ENCODE measurements at places on chromosomes 12 and 14.

- peak; percentile 61 for DNase-seq
Measured at GRCh38 chr12:81759190-81760051, at the start of gene PPFIA2. PPFIA2 (minus strand) TSS chr12:81759350.

GRCh38 chr14:22822571-22823098 is 7.1 kb upstream of the MRPL52 start:
- DNase-seq: peak; percentile 77

DNA sequence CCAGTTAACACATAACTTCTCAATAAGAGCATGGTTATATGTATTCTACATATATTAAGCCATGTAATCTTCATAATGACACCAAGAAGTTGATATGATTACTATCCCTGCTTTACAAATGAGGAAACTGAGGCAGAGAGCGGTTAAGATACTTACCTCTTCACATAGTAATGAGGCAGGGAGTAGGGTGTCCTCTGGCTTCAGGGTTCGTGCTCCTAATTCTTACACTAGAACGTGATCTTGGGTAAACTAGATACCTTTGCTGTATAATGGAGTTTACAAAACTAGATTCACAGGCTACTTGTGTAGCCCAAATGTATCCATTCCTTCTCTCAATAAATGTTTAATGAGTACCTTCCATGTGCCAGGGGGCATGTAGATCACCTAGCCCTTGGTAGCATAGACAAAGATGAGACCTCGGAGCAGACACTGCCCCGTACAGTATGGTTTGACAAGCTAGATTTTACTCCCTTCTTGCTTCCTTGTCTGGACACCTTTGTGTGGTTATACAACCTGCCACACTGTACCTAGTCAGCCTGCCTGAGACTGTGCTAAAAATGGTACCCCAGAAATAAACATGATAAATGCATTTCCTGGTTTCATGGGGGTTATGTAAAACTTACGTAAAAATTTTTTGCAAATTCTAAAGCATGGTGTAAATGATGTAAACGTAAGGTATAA is 991.8 kb downstream of the VRK1 start:
- DNase-seq: no peak

DNA sequence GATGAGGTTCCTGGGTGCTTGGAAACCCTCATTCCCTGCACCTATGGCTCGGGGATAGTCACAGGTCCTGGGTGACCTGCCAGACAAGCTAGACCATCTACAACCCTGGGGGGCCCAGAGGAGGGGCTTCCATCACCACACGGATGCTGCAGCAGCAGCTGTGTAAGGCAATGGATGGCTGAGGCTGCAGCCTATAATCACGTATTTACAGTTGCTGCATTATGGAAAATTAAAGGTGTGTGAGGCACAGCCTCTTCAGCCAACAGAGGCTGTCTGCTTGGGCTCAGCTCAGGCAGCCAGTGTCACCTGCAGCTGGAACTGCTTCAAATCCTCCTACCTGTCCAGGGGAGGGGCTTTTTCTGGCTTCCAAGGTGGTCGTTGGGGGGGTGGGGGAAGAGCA is 268.1 kb downstream of the CACNA1C start:
- DNase-seq: no peak

- no peak for DNase-seq
Measured at GRCh38 chr14:70804556-70805162, 4.7 kb downstream of the MAP3K9 start.

DNA sequence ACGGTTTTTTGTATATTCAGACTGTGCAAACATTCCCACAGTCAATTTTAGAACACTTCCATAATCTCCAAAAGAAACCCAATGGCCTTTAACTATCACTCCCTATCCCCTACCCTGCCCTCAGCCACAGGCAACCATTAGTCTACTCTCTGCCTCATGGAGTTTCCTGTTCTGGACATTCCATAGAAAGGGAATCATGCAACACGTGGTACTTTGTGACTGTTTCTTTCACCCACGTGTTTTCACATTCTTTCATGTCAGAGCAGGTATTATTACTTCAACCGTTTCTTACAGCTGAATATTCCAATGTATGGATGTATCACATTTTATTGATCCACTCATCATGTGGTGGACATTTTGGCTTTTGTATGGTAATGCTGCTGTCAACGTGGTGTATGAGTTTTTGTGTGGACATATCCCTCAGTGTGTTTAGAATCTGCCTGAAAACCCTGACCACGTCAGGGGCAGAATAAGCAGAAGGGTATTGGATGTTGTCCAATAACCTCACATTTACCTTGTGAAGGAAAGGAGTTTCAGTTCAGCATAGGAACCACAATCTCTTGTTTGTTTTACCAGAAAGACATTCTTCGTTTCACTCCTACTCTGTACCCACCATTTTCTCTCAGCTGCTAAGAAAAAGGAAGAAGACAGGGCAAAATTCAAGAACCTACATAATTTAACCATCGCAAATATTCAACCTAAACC is 107.5 kb upstream of the DYRK2 start:
- no peak for DNase-seq

DNA sequence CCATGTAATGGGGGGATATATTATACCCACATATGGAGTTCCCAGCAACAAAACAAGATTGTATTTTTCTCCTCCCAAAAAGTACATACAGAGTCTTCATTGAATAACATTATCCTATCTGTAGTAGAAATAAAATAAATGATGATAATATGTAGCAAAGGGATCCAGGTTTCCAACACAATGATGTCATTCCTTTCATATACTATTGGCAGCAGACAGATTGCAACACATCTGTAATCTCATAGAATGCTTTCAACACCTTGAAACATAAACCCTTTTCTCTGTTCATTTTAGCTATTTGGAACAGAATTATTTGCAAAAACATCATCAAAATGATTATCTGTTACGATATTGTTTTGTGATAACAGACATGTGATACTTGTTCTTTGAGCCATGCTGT is 317.6 kb downstream of the DPF3 start:
- DNase-seq: no peak

- DNase-seq: no peak
Measured at GRCh38 chr14:104240434-104241157, 102.2 kb downstream of the KIF26A start.

DNA sequence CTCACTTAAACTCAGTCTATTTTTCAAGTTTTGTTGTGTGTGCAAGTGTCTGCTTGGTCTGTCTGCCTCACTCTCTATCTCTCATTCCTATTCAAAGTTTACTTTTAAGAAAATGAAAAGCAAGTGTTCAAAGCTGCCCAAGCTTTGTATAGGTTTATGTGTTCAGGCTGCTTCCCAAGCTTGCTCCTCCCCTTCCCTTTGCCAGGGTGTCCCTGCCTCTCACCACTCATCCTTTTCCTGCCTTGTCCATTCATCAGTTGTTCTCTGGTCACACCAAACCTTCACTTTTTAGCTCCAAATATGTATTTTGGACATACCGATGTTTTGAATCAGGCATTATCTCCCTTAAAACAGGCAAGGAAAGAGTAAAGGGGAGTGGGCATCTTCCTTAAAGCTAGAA is 41.3 kb downstream of the STK38L start:
- DNase-seq: no peak

- no peak for DNase-seq
Measured at GRCh38 chr12:66633676-66634075, 45.2 kb downstream of the GRIP1 start.

DNA sequence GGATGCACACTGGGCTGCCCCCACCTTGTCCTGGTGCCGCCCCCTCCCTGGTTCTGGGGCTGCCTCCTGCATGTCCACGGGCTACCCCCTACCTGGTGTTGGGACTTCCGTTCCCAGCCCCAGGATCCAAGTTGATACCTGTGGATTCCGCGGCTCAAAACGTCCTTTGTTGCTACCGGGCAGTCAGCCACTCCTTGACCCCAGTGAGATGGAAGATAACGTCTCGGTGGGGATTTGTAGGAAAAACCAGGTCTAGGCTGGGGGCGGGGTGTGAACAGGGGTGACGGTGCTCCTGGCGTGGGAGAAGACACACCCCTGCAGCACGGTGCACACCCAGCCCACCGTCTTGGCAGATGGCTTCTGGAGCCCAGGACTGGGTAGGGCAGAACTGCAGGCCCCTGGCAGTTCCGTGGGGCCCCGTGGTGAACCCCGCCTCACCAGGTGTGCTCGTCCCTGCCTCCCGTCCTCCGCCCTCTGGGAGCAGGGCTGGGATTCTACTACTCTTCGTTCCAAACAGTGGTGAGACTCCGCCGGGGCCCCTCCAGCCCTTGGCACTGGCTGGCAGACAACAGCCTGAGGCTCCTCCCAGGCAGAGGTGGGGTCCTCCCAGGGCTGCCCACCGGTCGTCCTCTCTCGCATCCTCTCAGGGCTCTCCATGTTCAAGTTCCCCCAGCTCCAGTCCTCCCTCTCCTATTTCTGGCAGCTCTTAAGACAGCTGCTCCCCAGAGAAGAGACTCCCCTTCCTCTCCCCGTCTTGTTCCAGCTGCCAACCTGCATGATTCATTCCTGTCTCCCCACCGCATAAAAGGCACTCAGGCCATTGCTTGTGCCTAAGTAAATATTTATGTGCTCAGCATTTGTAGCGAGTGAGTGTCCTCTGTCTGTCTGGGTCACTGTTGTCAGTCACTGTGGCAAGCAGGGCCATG is 75.5 kb downstream of the FBXL14 start:
- no peak for DNase-seq

GRCh38 chr12:6827437-6827911 is 733 bp upstream of the P3H3 start:
- peak; percentile 41 for DNase-seq

DNA sequence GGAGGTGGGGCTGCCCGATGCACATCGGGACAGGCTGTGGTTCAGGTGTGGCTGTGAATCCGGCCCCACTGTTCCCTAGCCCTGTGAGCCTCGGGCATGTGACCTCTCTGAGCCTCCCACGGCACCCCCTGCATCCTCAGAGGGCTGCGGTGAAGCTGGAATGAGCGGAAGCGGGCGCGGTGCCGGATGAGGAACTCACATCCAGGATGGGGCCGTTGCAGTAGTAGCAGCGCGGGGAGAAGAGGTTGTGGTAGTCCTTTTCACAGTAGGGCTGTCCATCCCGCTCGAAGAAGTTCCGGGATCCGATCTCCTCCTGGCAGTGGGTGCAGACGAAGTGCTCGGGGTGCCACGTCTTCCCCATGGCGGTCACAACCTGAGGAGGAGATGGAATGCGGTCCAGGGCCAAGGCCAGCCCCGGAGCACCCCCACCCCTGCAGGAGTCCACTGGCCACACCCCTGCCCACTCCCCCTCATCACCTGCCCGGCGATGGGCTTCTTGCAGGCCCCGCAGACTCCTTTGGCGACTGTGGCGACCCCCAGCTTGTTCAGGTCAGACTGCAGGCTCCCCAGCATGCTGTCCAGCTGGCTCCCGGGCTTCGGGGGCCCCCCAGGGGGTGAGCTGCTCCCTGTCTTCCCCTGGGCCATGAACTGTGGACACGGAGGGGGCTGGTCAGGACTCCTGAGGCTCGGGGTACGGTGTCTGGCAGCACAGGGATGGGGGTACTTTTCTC is 13.9 kb upstream of the RPLP0 start:
- no peak for DNase-seq

GRCh38 chr12:120159509-120160237 is 34.8 kb downstream of the GCN1 start:
- DNase-seq: no peak

- DNase-seq: no peak
Measured at GRCh38 chr12:116133149-116133548, 144.3 kb downstream of the MED13L start.

DNA sequence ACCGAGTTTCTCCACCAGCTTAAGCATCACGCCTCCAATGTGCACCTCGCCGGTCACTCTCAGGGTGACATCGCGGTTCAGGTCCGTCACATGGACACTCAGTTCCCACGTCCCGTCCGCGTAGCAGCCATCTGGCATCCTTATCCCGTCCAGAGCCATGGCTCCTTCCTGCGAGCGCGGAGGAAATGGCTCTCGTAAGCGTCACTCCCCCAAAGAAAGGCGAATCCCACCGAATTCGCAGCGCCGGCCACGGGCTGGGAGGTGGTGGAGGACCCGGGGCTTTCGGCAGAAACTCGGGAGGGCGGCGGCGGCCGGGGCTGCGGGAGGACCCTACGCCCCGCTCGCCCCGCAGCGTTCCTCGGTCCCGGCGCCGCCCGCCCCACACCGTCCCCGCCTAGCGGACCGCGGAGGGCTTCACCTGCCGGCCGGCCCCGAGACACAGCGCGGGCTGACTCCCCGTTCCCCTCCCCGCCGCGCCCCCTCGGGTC is 396 bp downstream of the FERMT2 start:
- DNase-seq: peak; percentile 54

DNA sequence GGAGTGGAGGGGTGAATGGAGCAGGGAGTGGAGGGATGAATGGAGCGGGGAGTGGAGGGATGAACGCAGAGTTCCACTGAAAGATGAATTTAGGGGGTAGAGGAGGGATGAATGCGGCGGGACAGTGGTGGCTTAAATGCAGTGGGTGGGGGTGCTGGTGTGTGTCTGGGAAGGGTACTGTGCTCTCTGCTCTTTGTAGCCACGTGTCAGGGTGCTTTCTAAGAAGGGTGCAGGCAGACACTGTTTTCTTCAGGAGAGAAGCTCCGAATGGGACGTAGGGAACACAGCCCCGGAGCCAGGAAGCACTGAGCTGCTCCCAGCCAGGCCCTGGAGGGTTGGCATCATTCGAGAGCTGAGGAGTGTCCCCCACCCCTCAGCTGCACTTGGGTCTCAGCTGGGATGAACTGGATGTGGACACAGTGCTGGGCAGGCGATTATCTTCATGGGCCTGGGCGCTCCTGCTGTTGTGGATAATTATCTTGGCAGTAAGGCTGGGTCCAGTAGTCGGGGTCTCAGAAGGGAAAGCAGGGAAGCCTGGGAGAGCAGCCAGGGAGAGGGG is 9.5 kb upstream of the CEP170B start:
- no peak for DNase-seq

DNA sequence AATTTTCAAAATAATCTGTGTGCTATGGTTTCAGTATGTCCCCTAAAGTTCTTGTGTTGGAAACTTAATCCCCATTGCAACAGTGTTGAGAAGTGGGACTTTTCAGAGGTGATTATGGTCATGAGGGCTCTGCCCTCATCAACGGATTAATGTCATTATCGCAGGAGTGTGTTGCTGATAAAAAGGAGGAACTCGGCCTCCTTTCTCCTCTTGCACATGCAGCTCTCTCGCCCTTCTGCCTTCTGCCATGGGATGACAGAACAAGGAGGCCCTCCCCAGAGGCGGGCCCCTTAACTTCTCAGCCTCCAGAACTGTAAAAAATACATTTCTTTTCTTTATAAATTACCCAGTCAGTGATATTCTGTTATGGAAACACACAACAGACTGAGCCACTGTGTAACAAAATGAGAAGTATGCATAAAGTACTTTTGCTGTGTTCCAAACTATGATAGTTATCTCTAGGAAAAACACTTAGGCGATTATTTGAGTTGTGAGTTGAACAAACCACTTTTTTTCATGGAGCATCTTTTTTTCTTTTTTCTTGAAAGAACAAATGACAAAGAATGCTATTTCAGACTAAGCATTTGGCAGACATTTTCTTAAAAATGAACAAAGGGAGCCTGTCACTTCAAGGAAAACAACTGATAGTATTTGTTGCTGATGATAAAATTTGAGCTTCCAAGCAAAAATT is 134.8 kb upstream of the FUT8 start:
- DNase-seq: no peak

DNA sequence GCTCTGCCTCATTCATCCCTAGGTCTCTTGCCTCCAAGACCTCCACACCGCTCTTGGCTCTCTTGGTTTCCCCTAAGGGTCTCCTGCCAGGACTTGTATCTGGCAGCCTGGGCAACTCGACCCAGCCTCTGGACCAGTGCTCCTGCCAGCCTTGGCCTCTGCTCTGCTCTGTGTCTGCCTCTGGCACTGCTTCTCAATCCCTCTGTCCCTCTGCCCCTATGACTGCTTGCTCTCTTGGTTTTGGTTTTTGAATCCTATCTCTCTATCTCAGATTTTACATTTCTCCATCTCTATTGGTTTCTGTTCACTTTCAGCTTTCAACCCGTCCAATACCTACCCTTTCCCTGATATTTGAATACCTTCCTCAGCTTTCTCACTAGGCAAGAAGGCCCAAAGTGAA is 6.3 kb downstream of the ITGA5 start:
- DNase-seq: no peak
